Left renal cortex interstitium (tissue), 4 donors: ENCODE measurements at places on chromosomes 7 and 10. TPM values are rescaled to one million over a fixed set of nuclear protein-coding genes. Genes with fewer than 3 reads are reported as not detected.

GRCh38 chr10:50390302-50390701 is 139.0 kb upstream of the ASAH2 start:
- no peak for DNase-seq

DNA sequence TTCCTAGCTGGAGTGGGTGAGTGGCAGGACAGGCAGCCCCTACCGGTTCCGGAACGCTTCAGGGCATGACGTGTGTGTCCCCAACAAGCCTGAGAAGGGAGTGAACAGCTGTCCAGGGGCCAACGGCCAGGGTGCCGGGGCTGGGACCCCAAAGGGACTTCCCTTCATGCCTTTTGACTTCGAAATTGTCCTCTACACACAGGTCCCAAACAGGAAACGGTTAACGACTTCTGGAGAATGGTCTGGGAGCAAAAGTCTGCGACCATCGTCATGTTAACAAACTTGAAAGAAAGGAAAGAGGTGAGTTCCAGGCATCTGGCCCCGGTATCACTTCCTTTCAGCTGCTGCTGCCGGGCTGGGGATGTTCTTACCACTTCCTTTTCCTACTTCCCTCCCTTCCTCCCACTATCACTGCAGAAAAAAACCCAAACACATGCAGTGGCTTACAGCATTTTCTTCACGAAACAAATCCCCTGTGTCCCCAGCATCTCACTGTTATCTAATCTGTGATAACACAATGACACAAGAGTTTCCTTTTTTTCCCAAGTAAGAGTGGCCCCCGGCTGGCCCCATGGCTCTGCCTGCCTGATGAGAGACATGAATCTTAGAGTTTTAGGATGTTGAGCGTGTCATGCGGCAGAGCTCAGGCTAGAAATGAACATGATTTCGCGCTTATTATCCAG is 63.2 kb downstream of the MKI67 start:
- no peak for DNase-seq

- no peak for DNase-seq
Observed at GRCh38 chr10:59913547-59914237, 7.3 kb upstream of the CCDC6 start.

- no peak for DNase-seq
Observed at GRCh38 chr10:112269266-112269665, 13.9 kb upstream of the TECTB start.

DNA sequence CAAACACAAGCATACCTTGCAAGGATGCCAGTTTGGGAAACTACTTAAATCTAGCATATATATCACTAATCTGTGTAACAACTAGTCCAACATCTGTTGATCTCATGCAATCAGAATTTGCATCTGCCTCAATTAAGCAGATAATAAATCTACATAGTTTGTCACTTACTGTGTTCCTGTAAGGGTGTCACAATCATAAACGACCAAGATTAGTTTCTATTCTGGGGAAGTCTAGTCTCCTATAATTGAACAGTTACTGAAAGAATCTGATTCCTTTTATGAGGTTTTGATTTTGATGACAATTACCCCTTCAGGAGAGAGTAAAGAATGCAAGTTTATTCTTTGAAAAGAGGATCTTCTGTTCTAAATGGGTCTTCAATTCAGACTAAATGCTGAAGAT is 85.5 kb upstream of the LRRN3 start:
- no peak for DNase-seq

DNA sequence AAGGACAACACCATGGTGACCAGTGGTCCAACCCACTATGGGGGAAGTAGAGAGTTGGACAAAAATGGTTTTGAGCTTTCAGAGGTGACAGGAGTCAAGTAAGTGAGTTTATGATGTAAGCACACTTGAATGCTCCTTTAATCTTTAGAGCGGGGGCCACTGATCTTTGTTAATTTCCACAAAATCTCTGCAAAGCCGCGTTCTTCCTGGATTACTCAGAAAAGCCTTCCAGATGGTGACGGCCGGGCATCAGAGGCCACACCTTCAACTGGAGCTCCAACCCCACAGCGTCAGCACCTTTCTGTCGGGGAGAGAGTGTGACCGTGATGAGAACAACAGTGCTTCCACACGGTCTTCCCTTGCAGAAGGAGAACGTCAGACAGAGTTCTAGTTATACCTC is 35.2 kb upstream of the KLF6 start:
- no peak for DNase-seq

The AGBL3 gene
- polyA plus RNA-seq: 6.3 TPM

DNA sequence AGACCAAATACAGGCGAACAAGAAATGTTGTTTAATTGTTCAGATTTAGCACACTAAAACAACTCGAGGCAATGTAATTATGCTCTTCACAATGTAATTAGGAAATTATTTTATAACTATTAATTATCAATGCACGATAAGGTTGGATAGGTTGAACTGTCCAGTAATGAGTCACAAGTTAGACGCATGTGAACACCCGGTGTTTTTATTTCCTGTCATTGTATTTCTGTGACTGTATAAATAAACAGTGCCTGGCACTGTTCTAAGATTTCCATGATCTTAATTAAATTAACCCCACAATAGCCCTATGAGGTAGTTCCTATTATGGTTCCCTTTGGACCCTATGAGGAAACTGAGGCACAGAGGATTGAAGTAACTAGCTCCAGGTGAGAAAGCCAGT is 26.2 kb downstream of the C10orf105 start:
- no peak for DNase-seq

- no peak for DNase-seq
Observed at GRCh38 chr7:110417611-110418010, 673.3 kb upstream of the LRRN3 start.

GRCh38 chr7:41219276-41219675 is 483.6 kb downstream of the INHBA start:
- DNase-seq: no peak

DNA sequence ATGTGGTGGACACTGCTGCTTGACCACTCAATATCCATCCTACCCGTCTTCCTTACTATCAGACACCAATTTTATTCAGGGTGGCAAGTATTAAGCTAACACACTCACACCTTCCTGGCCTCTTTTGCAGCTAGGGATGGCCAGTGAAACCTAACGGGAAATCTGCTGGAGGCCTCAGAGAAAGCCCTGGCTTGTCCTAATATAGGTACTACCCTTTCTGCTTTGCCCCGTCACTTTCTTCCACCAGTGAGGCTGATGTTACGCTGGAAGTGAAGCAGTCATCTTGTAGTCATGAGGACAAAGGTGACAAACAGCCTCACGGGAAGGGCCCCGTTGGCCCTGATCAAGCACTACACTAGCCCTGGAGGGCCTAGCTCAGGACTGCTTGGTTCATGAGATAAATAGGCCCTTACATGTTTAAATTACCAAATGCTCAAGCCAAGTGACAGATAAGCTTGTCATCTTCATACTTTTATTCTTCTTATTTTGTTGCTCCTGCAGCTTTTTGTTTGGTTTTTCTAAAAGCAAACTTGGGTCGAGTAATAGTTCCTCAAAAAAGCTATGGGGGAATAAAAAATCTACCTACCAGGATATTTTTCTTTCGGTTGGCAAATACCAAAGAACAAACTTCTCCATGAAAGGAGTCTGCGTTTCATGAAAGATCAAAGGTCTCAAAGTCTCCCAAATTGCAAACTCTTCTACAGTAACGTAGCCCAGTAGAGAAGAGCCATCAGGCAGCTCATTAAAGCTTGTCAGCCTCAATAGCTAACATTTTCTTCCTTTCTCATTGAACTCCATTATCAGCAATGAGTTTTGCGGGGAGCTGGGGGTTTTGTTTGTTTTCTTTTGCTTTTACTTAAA is 17.5 kb downstream of the CREB3L2 start:
- no peak for DNase-seq

DNA sequence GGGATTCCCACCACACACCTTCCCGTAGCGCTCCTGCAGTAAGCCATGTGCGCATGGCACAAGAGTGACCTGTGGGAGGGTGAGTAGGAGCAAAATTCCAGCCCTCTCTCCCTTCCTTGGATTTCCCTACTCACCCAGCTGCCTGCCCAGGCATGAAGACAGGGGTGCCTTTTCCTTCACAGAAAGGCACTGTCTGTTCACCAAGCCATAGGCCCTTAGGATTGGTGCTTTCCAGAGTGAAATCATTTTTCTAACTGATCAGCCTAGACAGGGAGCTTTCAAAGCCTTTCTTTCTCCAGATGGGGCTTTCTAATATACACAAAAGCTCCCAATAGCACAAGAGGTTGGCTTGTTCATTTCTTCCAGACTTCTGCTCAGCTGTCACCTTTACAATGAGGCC is 79.7 kb downstream of the CTTNBP2 start:
- no peak for DNase-seq

The EVX1 gene
- not detected for polyA plus RNA-seq

GRCh38 chr10:29701306-29701705 is 66.5 kb upstream of the SVIL start:
- DNase-seq: no peak

DNA sequence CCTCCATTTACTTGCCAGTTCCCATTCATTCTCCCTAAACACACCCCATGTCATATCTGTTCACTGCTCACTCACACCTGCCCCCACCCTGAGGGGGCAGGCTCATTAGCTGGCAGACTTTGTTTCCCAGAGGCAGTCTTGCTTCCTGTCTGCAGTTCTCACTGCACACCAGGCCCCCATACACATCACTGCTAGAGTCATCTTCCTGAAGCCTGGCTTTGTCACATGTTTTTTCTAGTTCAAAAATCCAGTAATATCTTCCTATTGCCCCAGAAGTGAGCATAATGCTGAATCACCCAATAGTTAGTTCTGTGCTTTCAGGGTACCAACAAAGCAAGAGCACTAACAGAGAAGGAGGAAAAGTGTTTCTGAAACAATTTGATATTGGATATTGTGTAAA is 1.9 kb downstream of the LRRC72 start:
- no peak for DNase-seq

DNA sequence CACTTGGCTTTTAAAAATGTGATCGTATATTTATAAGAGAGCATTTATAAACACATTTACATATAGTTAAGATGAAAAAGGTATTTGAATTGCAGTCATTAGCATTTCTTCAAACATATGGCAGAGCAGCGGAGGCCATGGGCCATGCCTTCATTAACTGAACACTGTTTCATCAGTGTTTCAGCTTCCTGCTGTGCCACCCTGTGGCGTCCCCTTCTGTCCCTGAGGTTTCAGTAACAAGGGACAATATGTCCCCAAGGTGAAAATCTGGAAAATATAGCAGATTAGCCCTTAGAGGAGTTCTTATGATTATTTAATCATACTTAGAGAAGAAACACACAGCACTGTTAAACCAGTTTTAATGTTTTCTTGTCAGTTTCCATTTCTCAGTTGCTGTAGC is 577.8 kb downstream of the ETV1 start:
- DNase-seq: no peak

- DNase-seq: no peak
Observed at GRCh38 chr7:75743455-75743859, 4.7 kb upstream of the HIP1 start.

DNA sequence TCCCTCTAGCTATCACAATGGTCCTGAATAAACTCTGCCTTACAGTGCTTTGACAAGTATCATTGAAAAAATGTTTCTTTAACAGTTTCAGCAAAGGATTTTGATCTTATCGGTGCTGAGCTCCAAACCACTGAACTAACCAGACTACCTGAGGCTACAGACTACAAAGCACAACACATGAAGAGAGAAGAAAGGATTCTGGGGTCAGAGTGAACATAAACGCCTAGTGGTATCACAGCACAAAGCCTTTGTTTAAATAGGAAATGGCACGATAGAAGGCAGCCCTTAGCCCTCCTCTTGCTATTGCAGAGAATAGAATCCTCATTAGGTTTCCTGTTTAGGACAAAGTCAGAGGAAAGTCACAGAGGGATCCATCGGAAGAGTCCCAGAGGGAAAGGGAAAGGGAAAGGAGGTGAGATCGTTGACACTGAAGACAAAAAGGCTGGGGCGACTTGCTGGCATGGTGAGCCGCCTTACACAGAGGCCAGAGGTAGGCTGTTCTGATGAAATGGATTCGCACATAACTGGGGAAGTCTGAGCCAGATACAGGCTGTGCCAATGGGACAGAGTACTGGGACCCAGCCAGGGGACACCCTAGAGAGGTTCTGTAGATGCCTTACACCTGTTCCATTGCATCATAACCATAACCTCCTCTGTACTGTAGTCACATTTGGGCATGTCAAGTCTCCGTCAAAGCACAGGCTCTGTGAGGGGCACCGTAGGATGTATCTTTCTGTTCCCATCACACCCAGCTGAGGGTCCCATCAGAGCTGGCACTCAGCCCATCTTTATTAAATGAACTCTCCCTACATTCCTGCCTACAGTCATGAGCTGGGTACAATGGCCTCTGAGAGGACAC is 71.5 kb downstream of the XPNPEP1 start:
- no peak for DNase-seq

DNA sequence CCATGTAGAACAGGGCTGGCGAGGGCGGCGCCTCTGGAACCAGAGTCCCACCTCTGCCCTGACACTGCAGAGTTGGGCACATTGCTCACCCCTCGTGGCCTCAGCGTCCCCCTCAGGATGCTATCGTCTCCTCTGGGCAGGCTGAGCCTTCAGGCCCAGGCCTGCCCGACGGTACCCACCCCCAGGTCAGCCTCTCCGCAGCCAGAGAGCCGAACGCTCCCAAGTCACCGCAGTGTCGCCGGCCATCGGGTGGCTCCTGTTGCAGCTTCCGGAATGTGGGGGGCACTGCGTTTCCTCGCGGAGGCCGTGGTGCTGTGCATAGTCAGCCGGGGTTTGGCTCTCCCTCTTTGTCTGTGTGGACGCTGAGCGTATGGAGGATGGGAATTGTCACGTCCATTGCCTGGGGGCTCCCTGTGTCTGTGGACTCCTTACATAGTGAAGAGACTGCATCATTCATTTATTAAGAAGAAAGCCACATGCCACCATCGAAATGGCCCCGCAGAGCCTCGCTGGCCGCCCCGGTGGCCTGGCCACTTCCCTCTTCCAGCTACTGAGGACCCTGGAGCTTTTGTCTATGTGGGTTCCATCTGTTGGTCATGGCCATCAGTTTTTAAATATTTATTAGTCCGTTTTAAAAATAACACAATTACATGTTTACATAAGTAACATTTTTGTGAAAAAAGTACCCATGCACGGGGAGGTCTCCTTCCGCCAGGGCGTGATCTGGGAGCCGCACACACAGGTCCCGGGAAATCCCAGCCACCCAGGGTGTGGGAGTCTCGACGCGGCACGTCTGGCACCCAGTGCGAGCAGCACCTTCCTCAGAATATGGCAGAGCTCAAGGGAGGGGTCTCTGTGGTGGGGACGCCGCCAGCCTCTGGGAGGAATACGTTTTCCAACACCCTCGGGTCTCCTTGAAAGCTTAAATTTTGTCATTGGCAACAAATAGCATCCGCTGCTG is 15.6 kb downstream of the NKX6-2 start:
- DNase-seq: no peak

GRCh38 chr7:128737867-128738385 is 1.2 kb upstream of the CALU start:
- no peak for DNase-seq

The H2AZ2 gene
- 259 TPM for polyA plus RNA-seq

The PRSS37 gene
- polyA plus RNA-seq: 0.07 TPM

DNA sequence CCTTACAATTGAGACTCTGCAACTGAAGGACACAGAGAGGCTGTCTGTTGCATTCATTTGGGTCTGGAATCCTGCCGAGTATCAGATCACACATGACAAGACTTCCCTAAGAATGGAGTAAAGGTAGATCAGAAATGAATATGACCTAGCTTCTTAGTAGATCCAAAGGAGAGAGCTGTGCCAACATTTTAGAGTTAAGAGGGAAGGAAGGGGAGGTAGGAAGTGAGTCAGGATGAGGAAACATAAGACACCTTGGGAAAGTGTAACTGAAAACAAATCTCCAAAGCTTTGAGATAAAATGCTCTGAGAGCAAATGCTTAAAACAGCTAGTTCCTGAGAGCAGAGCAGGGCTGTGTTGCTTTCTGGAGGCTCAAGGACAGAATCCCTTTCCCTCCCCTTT is 6.1 kb upstream of the SLC25A13 start:
- no peak for DNase-seq

GRCh38 chr10:91597197-91597881 is 35.5 kb downstream of the PPP1R3C start:
- no peak for DNase-seq
